ENCODE measurements at places on chromosomes 6 and 20.

GRCh38 chr20:46206992-46207549 lies 89.0 kb downstream of the CD40 start:
- DNase-seq: no peak

GRCh38 chr6:158627940-158628211 lies 16.7 kb downstream of the DYNLT1 start:
- DNase-seq: no peak

DNA sequence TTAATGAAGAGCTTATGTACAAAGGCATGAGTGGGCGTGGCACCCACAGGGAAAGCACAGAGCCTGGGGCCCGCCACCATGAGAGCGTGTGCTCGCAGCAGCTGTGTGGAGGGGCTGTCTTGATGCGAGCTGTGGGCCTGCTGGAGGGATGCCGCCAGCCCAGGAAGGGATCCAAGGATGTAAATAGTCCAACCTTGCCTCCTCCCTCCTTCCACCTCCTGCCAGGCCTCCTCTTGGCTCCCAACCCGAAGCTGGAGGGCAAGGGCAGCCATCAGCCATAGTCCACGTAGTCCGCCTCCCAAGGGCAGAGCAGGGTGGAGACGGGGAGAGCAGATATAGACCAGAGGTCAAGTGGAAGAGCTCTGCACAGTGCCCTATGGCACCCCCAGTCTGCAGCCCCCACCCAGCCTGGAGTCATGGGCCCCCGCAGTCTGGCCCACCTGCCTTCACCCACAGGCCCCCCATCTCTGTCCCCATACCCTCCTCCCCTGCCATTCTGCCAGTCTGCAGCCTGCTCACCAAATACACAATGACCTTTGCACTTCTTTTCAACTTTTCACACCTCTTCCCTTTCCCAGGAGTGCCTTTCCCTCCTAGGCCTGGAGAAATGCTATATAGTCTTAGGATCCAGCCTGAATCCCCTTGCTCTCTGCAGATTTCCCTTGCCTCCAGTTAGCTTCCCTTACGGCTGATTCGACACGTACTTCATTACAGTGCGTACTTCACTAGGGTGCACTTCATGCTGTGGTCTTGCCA lies 77.1 kb downstream of the SHLD1 start:
- no peak for DNase-seq

DNA sequence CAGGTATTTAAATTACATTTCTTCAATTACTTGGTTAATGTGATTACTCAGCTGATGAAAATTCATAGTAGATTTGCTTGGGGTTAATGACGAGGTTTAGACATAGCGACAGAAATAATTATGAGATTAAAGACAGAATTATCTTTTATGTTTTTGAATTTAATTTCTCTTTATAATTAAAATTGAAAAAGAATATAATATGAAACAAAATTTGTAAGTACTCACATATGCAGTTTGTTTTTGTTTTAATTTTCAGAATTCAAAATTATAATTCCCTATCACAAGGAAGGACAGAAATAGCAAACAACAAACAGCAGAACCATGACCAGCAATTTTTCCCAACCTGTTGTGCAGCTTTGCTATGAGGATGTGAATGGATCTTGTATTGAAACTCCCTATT lies at the start of gene TAAR8:
Gene TAAR8, plus strand, starts transcription at position 301 of the 400 bp plus-strand sequence. Its CDS starts 21 bp downstream, at position 322.
- DNase-seq: no peak

- no peak for DNase-seq
Measured at GRCh38 chr6:42572523-42572922, 8.7 kb downstream of the UBR2 start.

- no peak for DNase-seq
Measured at GRCh38 chr6:39200498-39201020, 28.7 kb downstream of the KCNK5 start.

DNA sequence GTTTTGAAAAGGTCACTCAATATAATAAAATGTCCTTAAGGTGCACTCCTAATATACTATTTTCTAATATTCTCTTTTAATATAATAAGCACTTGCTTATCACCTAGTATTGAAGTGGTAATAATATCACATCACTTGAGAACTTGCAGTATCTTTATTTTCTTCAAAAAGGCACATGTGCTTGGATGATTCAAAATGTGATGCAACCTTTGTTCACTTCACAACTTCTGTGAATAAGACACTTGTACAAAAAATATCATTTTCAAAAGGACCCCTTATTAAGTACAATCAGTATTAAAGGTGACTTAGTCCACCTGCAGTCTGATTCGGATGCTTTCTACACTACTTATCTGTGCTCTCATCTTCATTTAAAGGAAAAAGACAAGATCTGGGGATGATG lies 3.4 kb downstream of the PRELID3B start:
- no peak for DNase-seq

GRCh38 chr6:11011787-11012234 lies 32.3 kb downstream of the ELOVL2 start:
- no peak for DNase-seq

DNA sequence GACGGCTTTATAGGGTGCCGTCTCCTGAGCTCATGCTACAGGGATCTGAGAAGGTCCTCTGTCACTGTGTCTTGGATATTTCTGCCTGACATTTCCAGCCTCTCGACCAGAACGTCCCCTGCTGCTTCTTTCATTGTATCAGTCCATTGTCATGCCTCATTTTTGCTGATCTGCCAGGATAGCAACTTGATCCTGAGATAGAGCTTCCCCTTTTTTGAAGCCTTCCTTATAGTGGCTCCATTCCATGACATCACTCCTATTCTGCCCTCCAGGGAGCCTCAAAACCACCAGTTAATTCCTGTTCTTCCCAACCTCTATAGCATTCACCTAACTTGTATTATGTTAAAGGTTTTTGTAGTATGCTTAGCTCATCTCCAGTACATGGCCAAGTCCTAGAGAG lies 431.8 kb upstream of the NOX3 start:
- no peak for DNase-seq

DNA sequence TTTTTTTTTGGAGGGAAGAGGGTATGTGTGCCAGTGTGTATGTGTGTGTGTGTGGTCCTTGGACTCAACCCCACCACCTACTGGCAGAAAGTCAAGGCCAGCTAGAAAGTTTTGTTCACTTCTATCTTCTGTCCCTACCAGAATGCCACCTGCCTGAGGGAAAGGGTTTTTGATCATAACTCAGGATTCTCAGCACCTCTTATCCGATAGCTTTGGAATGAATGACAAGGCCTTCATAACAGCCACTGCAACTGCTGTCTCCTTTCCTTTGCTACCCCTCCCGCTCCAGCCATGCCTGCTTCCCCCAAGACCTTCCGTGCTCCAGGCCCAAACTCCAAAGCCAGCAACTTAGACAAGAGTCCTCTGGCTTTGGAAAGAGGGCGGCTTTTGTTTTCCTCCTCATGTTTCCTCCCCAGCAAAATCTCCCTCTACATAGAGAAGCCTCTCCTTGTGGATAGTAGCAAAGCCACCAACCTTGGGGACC lies 18.7 kb downstream of the BTN3A1 start:
- no peak for DNase-seq

- DNase-seq: no peak
Measured at GRCh38 chr20:21106171-21107017, at the start of gene LINC00237. Gene LINC00237, minus strand, starts transcription at chr20:21106358.

Measured in activated CD4-positive, alpha-beta T cell treated with anti-CD3 and anti-CD28 coated beads, Interleukin-2, amount 50 U/mL, for 4 hours (primary cell).